NCI-H510A treated with DMSO at 0.1 percent for 48 hours (cell line): ENCODE measurements at places on chromosomes 1 and 21.

GRCh38 chr1:31900790-31901189, 37.4 kb downstream of the PTP4A2 start:
- no peak for DNase-seq

DNA sequence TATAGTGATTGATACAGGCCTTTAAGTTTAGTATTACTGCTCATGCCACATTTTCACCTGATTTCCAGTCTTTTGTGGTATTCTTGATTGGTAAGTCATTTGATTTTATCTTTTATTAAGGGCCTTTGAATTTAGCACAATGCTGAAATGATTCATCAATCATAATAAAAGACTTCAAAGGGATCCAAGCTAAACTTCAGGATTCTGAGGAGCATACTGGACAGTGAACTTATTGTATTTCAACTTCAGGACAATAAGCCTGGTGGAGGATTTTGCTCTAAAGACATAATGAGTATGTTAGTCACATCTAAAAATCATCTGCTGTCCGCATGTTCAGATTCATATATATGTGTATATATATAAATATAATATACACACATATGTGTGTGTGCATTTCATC, 233.3 kb downstream of the SETD4 start:
- DNase-seq = no peak

- DNase-seq = no peak
These were observed 39.3 kb downstream of the NAV1 start for GRCh38 chr1:201578008-201578888.

DNA sequence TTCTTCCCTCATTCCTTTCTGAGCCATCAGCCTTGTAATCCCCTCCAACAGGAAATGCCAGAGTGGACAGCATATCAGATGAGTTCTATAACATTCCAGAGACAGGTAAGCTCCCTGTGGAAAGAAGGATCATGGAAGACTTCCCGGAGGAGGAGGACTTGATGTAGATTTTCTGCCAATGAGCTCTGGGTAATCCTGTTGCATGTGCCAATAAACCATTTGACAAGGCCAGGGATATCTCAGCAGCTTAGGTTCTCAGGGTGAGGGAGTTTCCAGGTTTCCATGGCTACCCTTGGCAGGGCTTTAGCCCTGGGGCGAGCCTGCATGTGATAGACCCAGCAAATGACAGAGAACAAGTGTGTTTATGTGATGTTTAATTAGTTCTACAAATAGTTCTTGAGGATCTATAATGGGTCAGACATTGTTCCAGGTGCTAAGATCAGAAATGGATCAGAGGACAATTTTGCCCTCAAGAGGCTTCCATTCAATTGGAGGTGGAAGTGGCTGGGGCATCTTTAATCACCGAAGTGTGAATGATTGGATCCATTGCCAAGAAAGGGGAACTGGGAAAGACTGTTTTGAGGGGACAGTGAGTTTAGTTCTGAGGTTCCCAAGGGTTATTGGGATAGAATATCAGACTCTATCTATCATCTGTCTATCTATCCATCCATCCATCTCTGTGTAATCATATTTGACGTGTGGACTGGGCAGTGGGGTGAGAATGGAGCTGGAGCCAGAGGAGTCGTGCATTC, 6.9 kb downstream of the PLA2G5 start:
- DNase-seq = no peak

- no peak for DNase-seq
These were observed 4.4 kb upstream of the FLVCR1 start for GRCh38 chr1:212853658-212854057.

DNA sequence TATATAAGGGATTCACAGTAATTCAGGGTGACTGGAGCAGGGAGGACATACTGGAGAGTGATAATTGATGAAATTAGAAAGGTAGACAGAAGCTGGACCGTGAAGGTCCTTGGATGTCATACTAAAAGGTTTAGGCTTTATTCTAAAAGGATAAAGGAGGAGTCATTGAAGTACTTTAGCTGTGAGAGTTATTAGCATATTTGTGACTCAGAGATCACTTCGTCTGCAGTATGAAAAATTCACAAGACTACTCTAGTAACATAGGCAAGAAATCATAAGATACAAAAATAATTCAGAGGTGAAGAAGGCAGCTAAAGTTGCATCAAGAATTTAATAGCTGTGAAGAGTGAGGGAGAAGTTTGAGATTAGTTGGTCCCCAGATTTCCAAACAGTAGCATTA, 26.3 kb downstream of the KCNA3 start:
- no peak for DNase-seq

DNA sequence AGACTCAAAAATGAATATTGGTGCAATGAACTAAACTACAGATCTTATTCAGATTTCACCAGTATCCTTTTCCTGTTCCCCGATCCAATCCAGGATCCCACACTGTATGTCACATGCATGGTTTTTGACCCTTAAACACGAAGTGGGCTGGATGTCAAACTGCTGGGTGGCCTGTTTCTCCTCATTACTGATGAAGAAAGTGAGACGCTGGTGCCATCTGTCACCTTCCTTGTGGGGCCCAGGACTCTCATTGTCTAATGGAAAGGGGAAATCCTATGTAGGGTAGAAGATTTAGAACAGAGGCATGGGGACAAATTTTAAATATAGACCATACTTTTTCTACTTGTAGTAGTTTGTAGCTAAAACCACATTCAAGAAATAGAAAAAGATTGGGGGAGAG, 56.2 kb downstream of the DISC1 start:
- DNase-seq = no peak

- no peak for DNase-seq
These were observed 48.9 kb downstream of the AGPAT3 start for GRCh38 chr21:43913928-43914327.

DNA sequence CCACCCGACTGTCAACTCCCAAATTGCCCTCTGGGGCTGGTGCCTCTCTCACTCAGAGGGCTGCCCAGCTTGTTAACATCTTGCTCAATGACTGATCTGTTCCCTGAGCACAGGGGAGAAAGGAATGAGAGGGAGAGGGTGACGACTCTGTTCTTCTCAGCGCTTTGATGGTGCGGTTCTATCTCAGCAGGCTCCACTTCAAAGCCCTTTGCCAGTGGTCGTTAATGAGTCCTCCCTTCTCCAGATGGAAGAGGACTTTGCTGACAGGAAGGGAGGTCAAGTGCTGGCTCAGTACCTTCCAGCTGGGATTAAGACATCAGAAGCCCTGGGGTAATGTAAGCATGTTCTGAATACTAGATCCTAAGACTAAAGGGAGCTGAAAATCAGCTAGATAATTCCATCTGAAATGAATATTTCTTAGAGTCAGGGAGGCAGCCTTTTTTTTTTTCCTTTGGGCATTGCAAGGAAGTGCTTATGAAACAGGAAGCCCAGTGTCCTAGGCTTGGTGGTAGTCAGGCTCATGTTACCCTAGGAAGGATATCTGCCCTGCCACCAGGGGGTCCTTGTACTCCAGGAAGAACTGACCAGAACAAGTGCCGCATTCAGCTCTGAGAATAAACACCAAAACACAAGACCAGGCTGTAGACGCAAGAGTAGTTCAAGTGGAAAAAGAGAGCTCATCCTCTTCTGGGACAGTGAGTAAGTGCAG, 4.7 kb downstream of the FMOD start:
- DNase-seq = peak; percentile 44

- DNase-seq = no peak
These were observed 147.7 kb downstream of the HUNK start for GRCh38 chr21:32020564-32020963.

DNA sequence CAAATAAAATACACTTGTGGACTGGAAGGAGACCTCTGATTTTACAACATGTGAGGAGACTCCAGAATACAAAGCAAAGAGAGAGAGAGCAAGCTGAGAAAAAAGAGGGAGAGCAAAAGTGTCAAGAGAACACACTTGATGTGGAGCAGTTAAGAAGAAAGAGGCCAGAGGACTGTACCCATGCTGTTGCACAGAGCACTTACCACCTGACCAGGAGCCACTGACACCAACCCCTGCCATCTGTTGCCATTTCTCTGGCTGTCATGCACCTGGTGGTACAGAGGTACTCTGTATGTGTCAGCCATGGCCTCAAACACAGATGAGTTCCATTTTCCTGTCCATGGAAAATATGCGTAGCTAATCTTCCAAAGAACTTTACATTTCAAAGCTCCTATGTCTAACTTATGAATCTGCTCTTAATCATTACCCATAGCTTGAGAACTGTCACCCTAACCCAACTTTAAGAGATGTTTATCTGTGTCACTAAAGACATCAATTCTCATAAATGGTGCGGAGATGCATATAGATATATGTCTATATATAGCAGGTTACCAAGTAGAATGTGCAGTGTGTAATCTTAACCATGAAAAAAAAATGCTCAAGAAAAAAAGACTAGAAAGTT, 32.8 kb upstream of the ABCD3 start:
- DNase-seq = peak; percentile 61

- peak; percentile 26 for DNase-seq
These were observed 33.4 kb upstream of the C1orf198 start for GRCh38 chr1:230901671-230902070.

GRCh38 chr1:203282720-203283542, 22.4 kb upstream of the BTG2 start:
- peak; percentile 37 for DNase-seq

DNA sequence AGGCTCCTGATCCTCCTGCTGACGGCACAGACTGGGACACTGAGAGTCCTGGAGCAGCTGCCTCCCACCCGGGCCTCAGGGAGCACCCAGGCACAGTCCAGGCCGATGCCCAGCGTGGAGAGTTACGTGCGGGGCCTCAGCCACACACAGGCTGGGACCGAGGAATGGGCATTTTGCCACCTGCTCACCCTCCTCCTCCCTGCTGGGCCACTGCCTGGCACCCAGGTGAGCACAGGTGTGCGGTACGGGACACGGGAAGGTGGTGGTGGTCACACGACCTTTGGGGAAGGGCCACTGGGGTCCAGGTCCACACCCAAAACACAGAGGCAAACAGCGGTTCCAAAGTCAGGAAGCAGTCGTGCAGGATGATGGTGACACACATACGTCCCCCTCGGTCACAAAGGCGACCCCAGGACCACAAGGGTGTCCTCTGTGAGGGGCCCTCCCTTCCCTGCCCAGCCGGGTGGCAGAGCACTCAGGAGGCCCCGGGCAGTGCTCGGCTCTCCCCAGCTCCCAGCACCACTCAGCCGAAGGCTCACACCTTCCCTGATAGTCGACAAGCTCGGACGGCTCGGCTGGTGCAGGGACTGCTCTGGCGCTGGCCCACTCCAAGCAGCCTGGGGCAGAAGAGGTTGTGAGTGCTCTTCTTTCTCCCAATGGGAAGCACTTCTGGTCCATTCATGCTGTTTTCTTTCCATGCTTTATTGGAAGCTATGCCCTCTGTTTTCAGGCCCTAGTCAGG, 14.3 kb downstream of the MORN1 start:
- no peak for DNase-seq

DNA sequence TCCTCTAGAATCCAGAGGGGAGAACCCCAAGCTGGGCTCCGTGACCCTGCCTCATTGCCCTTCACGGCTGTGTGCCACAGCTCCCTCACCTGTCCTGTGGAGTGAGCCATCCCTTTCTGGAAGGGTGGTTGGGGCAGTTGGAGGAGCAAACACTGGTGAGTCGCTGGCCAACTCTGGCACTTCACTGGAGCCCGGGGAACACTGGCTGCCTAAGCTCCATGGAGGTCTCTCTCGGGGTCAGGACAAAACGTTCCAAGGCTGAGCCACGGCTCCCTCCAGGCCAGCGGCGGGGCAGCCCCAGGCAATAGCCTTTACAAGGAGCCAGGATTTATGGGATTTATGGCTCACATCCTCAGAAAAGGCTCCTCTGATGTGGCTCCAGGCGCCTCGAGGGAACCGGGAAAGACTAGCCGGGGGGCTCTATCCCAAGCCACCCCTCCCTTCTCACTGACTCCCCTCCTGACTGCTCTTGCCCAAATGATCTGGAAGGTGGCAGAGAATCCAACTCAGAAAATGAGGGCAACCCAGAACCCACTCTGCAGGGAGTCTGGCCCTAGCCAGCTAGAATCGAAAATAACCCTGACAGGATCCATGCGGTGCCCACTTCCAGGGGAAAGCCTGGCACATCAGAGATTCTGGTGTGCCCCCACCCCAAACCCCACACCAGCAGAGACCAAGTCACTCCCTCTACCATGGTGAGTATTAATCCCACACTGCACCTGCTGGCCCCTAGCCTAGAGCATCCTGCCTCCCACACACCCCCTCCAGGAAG, 75.2 kb downstream of the GLIS1 start:
- no peak for DNase-seq
